ENCODE measurements at places on chromosomes 5 and 9. TPM values are rescaled to one million over a fixed set of nuclear protein-coding genes. Genes with fewer than 3 reads are reported as not detected.

Gene PCDHGA9
- 0.17 TPM for total RNA-seq

Gene CSF1R
- 0.22 TPM for total RNA-seq

Gene AFAP1L1
- 9.1 TPM for total RNA-seq

Gene FRMD3
- total RNA-seq: 5.0 TPM

Gene PCDHB16
- 8.6 TPM for total RNA-seq

Gene PTTG1
- total RNA-seq: 1,224 TPM

Gene NUDT2
- total RNA-seq: 45.6 TPM

Gene F12
- 1.7 TPM for total RNA-seq

Gene FOXI1
- total RNA-seq: not detected

Gene NME5
- total RNA-seq: 0.25 TPM

Gene TGFBI
- 744 TPM for total RNA-seq

Gene PTPN3
- total RNA-seq: 7.3 TPM

Gene LTC4S
- not detected for total RNA-seq

Gene SLCO6A1
- not detected for total RNA-seq

Gene FOXD1
- total RNA-seq: 17.4 TPM

Gene NR4A3
- 0.17 TPM for total RNA-seq

Gene LECT2
- total RNA-seq: not detected

Gene OGN
- not detected for total RNA-seq

Gene PCDH12
- total RNA-seq: not detected

Gene ORM2
- total RNA-seq: not detected

Gene SPINK6
- total RNA-seq: not detected

Gene SPINK4
- not detected for total RNA-seq

Gene PLEKHG4B
- 9.9 TPM for total RNA-seq

Gene CHSY3
- 0.02 TPM for total RNA-seq

Gene ZNF169
- 1.6 TPM for total RNA-seq

Gene ZNF354C
- 0.32 TPM for total RNA-seq

Gene ZDHHC11
- total RNA-seq: 0.22 TPM

Gene SCGB3A2
- not detected for total RNA-seq

Gene KIF4B
- 0.07 TPM for total RNA-seq

Gene PROB1
- total RNA-seq: 0.15 TPM

Gene ADAMTS6
- total RNA-seq: 16.5 TPM

Gene ACER2
- 0.96 TPM for total RNA-seq

Gene SLC38A9
- 21.4 TPM for total RNA-seq

Measured in M059J (cell line).